Left ventricle myocardium inferior (tissue), 1 donor: ENCODE measurements at places on chromosomes 1 and 21. TPM values are rescaled to one million over a fixed set of nuclear protein-coding genes. Genes with fewer than 3 reads are reported as not detected.

The S100A7 gene
- not detected for total RNA-seq

The UTP25 gene
- 2.4 TPM for total RNA-seq

The GBP2 gene
- total RNA-seq, result 8.8 TPM

The POMGNT1 gene
- 142 TPM for total RNA-seq

- H3K27me3 ChIP-seq, result no peaks in the 10 kb centered on the region
- no peak overlapping the region for H3K27ac ChIP-seq
- DNase-seq, result no peak
- no peaks in the 10 kb centered on the region for H3K36me3 ChIP-seq
- no peak overlapping the region for H3K4me3 ChIP-seq
Observed at GRCh38 chr1:57350610-57351009, 73.2 kb downstream of the DAB1 start.

- H3K36me3 ChIP-seq, result no peaks in the 10 kb centered on the region
- H3K27ac ChIP-seq, result no peak overlapping the region
- H3K4me3 ChIP-seq, result peak overlapping the region; percentile 60
- peaks cover 11% of the 10 kb centered on the region for H3K4me1 ChIP-seq
Observed at GRCh38 chr1:101309334-101310311, 72.8 kb downstream of the S1PR1 start.

- peaks cover 97% of the 10 kb centered on the region for H3K4me1 ChIP-seq
- peak overlapping the region; percentile 66 for H3K4me3 ChIP-seq
- H3K36me3 ChIP-seq, result no peaks in the 10 kb centered on the region
- peak; percentile 21 for DNase-seq
- H3K27ac ChIP-seq, result peak overlapping the region; percentile 97
Observed at GRCh38 chr1:27576806-27577227, 27.1 kb downstream of the AHDC1 start.

- no peaks in the 10 kb centered on the region for H3K36me3 ChIP-seq
- no peak overlapping the region for H3K4me3 ChIP-seq
- DNase-seq, result no peak
- no peak overlapping the region for H3K27ac ChIP-seq
Observed at GRCh38 chr1:51189421-51190073, 46.5 kb upstream of the RNF11 start.

GRCh38 chr1:111192658-111193519 lies 7.6 kb downstream of the DENND2D start:
- H3K27ac ChIP-seq, result peak overlapping the region; percentile 32
- peaks cover 10% of the 10 kb centered on the region for H3K4me1 ChIP-seq
- DNase-seq, result no peak

- H3K27ac ChIP-seq, result no peak overlapping the region
- no peaks in the 10 kb centered on the region for H3K27me3 ChIP-seq
- H3K4me3 ChIP-seq, result no peak overlapping the region
- no peak for DNase-seq
Observed at GRCh38 chr1:28917757-28918118, 3.4 kb downstream of the EPB41 start.

DNA sequence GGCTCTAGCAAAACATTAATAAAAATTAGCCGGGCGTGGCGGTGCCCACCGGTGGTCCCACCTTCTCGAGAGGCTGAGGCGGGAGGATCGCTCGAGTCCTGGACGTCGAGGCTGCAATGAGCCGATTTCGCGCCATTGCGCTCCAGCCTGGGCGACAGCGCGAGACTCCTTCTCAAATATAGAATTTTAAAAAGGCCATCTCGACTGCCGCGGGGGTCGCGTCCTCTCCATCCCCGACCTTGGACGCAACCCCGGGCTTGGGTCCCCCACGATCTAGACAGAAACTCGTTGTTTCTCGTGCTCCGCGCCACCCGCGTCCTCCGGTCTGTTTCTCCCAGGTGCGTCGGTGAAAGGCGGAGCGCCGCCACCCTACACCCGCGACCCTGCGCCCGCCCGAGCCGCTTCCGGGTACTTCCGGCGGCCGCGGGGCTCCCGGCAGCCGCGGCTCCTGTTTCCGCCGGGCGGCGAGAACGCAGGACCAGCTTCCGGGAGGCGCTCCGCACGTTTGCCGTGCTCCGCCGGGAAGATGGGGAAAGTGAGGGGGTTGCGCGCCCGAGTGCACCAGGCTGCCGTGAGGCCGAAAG lies at the start of gene SLX9:
TSS of gene SLX9 (plus strand) at position 498 of the 584 bp plus-strand sequence. CDS start at position 527, 29 bp downstream.
- peaks cover 10% of the 10 kb centered on the region for H3K27me3 ChIP-seq
- H3K27ac ChIP-seq, result peak within 1 kb of the TSS; percentile 92
- peaks cover 17% of the 10 kb centered on the region for H3K36me3 ChIP-seq

DNA sequence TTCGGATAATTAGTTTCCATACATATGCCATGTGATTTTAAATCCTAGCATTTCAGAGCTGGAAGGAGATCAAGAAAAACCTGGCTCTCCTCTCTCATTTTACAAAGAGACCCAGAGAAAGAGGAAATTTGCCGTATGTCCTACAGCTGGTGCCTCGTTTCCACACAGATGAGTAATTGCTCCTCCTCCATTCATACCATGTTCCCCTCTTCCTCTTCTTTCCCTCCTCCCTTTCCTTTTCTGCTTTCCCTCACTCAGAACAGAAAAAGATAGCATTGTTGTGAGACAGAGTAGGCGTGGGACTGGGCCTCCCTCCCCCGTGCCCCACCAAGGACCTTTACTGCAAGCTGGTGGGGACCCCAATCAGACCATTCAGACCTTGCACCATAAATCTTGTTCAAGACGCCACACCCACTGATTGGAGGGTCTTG lies 13.7 kb upstream of the SLC44A3 start:
- H3K4me1 ChIP-seq, result peaks cover 35% of the 10 kb centered on the region
- no peak overlapping the region for H3K4me3 ChIP-seq
- H3K36me3 ChIP-seq, result no peaks in the 10 kb centered on the region
- DNase-seq, result no peak
- no peak overlapping the region for H3K27ac ChIP-seq
